ENCODE measurements at places on chromosomes 6 and 20.

GRCh38 chr6:31132806-31133205, 6.1 kb downstream of the PSORS1C2 start:
- no peak for DNase-seq

GRCh38 chr6:116366740-116367275, 3.9 kb upstream of the DSE start:
- DNase-seq: no peak

- no peak for DNase-seq
Measured at GRCh38 chr6:73870907-73871306, 174.9 kb downstream of the CD109 start.

- DNase-seq: no peak
Measured at GRCh38 chr6:23696992-23697391, 429.0 kb upstream of the NRSN1 start.

- DNase-seq: no peak
Measured at GRCh38 chr6:32436186-32436585, 3.5 kb upstream of the HLA-DRA start.

DNA sequence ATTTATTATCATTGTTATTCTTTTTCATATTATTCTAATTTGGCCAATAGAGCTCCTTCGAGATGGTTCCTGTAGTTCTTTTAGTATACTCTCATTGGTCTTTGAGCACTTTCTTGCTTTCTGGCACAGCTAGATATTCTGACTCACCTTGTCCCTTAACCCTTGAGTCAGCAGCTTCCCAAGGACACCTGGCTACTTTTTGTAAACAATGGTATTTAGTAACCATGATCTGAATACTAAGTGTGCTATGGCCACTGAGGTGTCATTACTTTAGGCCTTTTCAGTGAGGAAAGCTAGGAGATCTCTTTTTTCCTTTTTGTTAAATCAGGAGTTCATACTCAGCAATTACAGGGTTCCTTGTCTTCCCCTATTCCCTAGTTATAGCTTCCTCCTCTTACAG, 126.5 kb upstream of the CITED2 start:
- no peak for DNase-seq

- DNase-seq: no peak
Measured at GRCh38 chr6:157185986-157186385, 137.3 kb downstream of the TMEM242 start.

- no peak for DNase-seq
Measured at GRCh38 chr20:36043441-36043840, 75.1 kb downstream of the CNBD2 start.

- DNase-seq: no peak
Measured at GRCh38 chr6:24183584-24183983, 57.6 kb downstream of the NRSN1 start.

Measured in Panc1 (cell line).